ENCODE measurements at places on chromosomes 1 and 21.

DNA sequence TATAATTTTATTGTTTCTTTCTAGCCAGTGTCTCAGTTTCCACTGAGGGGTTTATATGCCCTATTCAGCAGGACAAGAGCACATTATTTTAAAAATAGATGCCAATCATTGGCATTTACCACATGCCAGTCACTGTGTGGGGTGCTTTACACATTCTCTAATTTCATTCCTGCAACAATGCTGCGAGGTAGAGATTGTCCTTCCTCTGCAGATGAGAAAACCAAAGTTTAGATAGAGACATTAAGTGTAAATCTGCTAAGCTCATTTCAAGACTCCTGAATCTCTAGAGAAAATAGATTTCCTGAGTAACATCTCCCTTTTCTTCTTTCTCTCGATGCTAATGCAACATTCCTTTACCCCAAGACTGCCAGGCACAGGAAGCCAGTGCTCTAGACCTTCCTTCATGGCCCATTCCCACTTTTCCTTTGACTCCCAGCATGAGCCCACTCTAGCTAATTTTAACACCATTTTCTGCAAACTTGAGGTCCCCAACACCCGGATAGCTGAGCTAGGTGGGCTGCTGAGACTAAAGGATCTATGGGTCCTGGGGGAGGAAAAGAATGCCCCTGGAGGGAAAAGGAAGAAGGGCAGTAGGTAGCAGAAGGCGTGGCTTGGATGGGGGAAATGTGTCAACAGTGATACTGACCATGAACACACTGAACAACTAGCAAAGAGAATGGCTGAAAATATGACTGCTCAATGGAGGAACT, 50.0 kb downstream of the SH3GLB1 start:
- DNase-seq, result no peak

DNA sequence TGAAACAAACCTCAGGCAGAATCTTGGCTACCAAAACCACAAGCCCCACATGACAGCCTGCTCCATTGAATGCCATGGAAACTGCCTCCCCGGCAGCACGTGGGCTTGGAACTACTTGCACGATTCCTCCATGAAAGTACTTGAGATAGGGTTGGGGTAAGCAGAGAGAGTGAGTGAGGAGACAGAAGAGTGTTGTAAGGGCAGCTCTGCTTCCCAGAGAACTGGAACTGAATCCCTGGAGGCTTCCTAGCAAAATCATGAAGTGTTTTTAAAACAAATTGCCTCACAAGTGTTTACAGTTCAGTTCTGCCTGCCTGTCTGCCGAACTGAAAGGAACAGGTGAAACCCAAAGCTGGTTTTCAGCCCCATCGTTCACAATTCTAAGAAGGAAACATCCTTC, 35.3 kb upstream of the DNASE2B start:
- no peak for DNase-seq

DNA sequence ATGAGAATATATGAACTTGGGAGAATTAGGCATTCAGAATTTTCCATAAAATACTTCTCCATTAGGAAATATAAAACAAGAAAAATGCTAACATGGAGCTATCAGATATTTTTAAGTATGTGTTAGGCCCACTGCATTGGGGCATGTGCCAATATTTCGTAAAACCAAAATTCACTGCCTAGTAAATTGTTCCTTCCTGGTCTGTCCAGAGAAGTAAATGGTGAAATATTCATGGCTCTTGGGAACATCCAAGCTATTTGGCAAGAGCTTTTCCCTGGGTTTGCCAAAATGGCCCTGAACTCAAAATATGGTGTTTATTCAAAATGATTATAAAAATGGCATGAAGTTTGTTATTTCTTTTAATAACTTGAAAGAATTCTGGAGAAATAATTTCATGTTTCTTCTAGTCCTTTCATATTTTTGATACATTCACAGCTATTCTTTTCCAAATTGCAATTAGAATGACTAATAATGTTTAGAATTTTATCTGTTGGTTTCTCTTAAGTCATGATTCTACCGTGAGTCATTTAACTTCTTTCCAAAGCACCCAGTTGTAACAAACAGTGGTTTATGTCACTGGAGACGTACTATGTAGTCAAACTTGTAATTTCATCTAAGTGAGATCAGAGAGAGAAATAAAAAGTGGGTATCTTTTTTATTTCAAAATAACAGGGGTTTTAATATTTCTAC, 25.7 kb upstream of the SLC19A2 start:
- DNase-seq, result no peak

DNA sequence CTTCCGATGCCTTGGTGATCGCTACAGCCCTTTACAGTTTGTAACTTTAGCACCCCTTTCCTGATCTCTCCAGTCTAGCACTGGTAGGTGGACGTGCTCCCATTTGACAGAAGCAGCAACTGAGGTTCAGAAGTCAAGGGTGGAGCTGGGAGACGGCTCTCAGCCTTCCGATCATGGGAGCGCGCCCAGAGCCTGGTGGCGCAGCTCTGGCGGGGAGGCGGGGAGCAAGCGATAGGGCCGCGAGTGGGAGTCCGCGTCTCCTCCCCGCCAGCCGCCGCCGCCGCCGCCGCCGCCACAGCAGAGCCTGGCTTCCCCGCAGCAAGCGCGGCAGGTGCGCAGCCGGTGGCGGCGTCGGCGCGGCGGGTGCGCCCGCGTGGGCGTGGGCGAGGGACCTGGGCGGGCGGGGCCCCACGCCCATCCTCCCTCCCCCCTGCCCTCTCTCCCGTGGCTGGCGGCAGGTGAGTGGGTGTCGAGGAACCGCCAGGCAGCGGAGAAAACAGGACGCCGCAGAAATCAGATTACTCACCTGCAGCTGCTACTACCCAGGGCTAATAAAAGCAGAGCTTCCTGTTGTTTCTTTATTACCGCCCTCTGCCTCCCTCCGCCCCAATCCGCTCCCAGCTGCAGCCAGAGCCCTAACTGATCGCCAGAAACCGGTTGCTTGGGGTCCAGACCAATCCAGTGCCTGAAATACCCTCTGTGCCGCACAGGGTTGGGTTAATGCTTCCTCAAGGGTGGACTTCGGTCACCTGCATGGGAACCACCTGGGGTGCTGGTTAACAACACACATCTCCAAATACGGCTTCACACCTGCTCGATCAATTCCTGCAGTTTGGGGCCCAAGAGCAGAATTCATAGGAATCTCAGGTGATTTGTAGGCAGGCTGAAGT, 60.2 kb upstream of the ID3 start:
- peak; percentile 67 for DNase-seq

DNA sequence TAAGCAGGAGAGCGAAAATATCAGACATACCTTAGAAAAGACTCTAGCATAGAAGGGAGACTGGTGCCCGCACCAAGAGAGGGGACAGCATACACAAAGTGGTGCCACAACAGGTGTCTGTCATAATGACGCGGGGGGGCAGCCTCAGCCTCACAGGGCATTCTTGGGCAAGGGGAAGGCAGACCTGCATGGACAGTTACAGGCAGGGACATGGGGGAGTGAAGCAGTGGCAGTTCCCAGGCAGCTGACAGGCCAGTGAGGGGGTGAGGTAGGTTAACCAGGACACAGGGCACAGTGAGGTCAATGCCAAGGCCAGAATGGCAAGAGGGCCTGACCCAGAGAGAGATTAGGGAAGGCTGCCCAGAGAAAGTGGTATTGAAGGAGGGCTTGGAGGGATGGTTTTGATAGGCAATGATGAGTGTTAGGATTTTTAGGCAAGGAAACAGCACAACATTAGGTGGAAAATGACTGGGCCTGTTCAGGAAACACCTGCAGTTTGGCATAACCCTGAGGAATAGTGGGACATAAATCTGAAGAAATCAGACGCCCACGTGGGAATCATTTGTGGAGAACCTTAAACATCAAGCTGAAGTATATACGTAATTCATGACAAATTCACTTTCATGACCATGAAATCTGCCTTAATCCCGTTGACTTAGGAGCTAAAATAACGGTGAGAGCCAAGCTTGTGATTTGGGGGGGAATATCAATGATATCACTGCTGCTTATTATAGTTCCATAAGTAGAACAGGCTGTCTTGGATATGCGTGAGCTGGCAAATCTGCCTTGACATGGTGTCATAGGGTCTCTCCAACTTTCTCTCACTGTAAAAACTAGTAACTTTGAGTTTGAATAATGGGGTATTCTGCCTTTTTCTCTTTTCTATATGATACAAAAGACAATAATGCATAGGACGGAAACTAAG, 8.9 kb downstream of the PTPN14 start:
- no peak for DNase-seq

DNA sequence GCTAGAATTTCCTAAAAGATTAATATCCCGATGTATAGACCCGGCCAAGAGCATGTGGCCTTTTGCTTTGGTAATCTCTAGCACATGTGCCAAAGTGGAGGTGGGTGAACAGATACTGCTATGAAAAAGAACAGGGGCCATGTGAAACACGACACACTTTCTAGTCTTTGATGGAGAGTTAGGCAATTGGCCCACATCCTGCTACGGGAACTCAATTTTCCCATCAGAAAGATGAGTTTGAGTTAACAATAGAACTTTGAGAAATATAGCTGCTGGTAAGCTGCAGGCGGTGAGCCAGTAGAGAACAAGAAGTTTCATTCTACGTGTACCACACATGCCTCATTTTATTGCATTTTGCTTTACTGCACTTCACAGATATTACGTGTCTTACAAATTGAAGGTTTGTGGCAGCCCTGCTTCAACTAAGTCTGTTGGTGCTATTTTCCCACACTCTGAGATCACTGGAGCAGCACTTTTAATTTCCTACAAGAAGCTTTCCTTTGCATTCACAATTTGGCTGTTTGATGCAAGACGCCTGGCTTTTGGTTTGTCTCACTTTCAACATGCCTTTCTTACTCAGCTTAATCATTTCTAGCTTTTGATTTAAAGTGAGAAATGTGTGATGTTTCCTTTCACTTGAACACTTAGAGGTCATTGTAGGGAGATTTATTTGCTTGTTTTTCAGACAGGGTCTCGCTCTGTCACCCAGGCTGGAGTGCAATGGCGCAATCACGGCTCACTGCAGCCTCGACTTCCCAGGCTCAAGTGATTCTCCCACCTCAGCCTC, 46.3 kb downstream of the HTR6 start:
- DNase-seq, result no peak

GRCh38 chr1:35569936-35570335, 3.2 kb upstream of the TFAP2E start:
- DNase-seq, result no peak
